ENCODE measurements at places on chromosomes 2 and 18. TPM values are rescaled to one million over a fixed set of nuclear protein-coding genes. Genes with fewer than 3 reads are reported as not detected.
A peak's percentile ranks its signal among the peaks of the same experiment; 100 is the strongest.

FBXO36 gene
- total RNA-seq: 9.3 TPM

CDH2 gene
- total RNA-seq: 5.0 TPM

TANC1 gene
- 99.5 TPM for total RNA-seq

GAREM1 gene
- 12.6 TPM for total RNA-seq

GALNT5 gene
- 35.9 TPM for total RNA-seq

METTL4 gene
- total RNA-seq: 9.6 TPM

ASXL3 gene
- 3.6 TPM for total RNA-seq

FAM161A gene
- 11.1 TPM for total RNA-seq

ABCB11 gene
- 0.15 TPM for total RNA-seq

SGPP2 gene
- total RNA-seq: 39.5 TPM

METTL21A gene
- total RNA-seq: 19.8 TPM

RTP5 gene
- total RNA-seq: not detected

CLEC4F gene
- total RNA-seq: 0.31 TPM

MGAT5 gene
- 48.0 TPM for total RNA-seq

DAPL1 gene
- not detected for total RNA-seq

SIX2 gene
- total RNA-seq: 0.34 TPM

- no peak for DNase-seq
Measured at GRCh38 chr2:31812051-31812798, 198.6 kb downstream of the MEMO1 start.

- peak; percentile 81 for DNase-seq
Measured at GRCh38 chr2:237074211-237074993, 11.3 kb upstream of the COPS8 start.

DNA sequence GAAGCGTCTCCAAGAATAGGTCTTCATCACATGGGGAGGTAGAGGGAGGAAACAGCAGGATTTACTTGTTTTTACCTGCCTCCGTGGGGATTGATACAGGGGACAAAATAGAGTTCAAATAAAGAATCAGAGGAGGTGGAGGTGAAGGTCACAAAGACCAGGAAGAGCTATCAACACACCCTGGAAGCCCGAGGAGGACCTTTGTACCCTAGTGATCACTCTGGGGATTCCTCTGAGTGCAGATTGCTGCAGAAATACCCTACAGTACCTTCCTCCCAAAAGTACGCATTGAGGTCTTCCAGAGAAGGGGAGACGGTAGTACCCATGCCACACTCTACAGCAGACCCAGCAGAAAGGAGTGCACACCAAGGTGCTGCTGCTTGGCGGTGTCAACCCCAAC lies 44.9 kb downstream of the OSR1 start:
- DNase-seq: no peak

GRCh38 chr2:240350006-240350355 lies 85.5 kb upstream of the GPC1 start:
- DNase-seq: no peak

DNA sequence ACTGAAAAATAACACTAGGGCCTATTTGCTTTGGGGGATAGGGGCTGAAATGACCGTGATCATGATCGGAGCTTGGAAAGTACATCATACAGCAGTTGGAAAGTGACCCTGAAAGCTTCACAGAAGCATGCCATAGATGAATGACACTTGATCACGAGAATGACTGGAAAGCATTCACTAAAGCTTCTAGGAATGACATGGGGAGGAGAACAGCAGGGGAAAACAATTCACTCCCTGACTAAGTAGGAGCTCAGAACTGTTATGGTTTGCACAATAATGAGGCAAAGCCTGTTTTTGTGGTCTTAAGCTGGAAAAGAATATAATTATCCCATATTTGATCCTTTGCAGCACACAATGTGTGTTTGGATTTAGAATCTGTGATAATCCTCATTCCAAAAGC lies 237.5 kb downstream of the NOL4 start:
- DNase-seq: no peak

DNA sequence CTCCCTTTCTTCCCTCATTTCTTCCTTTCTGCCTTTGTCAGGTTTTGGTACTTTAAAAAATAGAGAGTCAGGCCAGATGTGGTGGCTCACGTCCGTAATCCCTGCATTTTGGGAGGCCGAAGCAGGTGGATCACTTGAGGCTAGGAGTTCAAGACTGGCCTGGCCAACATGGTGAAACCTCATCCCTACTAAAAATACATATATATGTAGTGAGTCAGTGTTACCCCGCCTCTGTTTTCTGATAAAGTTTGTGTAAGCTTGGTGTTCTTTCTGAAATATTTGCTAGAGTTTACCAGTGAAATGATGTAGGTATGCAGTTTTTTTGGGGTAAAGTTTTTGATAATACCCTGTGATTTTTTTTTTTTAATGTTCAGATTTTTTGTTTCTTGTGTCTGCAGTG lies 58.8 kb downstream of the DGKD start:
- no peak for DNase-seq

DNA sequence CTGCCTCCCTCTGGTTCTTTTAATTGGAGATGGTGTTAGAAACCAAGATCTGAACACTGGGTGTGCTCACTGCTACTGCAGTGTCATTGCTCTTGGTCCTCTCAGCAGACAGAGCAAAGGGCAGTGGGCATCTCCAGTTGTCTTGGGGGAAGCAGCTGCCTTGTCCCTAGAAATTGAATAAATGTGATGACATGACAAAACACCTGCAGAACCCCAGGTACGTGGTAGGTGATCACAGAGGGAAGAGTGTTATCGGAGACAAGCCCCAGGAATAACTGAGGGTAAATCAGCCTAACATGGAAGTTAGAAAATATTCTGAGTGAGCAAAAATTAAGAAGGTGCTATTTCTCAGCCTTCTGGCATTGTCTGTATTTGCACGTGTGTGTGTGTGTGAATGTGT lies 311.9 kb upstream of the HDAC4 start:
- no peak for DNase-seq

GRCh38 chr18:50610349-50610748 lies 50.5 kb downstream of the MAPK4 start:
- no peak for DNase-seq

DNA sequence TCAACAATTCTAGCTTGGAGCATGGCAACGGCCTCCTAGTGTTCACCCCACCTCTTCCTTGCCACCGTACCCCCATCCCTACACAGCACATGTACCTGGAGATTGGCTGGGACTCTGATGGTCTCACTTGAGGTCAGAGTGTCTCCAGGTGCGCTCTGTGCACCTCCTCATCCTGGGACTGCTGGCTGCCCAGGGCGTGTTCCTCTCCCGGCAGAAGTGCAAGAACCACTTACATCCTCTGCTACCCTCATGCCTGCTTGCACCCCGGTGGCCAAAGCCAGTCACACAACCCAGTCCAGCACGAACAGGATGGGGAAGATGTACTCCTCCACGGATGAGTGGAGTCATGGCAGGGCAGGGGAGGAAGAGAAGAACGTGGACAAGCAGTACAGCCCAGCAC lies 151.5 kb downstream of the ASB1 start:
- DNase-seq: no peak

DNA sequence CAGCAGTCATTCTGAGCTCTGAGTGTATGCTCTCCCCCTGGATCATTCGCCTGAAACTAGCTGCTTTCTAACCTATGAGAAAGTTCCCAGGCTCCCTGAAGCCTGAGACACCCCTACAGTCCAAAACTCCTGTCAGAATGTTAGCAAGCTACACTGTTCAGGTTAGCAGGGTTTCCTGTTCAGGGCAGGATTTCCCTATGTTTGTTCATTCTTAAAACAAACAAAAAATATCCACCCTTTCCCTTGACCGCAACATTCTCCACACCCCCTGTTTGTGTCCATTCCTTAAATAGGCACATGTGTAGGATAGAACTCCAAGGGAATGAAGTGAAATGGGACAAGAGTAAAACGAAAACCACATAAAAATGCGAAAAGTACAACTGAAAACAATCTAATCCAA lies 83.1 kb downstream of the KLF7 start:
- no peak for DNase-seq

GRCh38 chr2:181483211-181483610 lies 26.0 kb downstream of the ITGA4 start:
- no peak for DNase-seq

- DNase-seq: no peak
Measured at GRCh38 chr2:45170191-45171135, 161.2 kb upstream of the SIX2 start.

GRCh38 chr2:168797286-168797655 lies 5.2 kb upstream of the NOSTRIN start:
- DNase-seq: no peak

DNA sequence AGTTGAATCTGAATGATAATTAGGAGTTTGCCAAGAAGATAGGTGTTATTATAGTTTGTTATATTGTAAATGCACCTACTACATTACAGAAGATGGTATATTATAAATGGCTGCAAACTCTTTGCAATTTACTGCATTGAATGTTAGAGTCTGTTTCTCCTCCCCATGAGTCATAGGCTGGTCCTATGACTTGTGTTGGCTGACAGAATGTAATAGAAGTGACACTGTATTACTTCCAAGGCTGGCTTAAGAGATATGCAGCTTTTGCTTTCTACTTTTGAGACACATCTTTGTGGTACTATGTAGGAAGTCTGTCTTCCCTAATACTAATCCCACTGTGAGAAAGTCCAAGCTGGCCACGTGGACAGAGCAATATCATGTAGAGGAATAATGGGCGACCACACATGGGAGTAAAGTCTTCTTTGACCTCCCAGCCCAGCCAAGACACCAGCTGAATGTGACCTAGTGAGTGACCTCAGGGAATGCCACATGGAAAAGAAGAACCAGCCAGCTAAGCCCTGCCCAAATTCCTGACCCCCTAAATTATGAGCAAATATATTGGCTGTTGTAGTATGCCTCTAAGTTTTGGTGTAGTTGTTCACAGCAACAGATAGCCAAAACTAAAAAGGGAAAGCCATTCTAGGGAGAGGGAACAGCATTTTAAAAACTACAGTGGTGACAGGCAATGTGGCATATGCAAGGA lies 6.8 kb upstream of the DDX1 start:
- no peak for DNase-seq

GRCh38 chr2:122412360-122412759 lies 656.9 kb downstream of the TSN start:
- DNase-seq: no peak

All from lung (tissue), 17 donors.